ENCODE measurements at places on chromosomes 5 and 9.

- DNase-seq: no peak
Measured at GRCh38 chr5:171029401-171029800, 167.6 kb downstream of the RANBP17 start.

GRCh38 chr9:85502815-85503655 lies 238.7 kb downstream of the AGTPBP1 start:
- DNase-seq: no peak

GRCh38 chr9:13083963-13084528 lies 195.4 kb downstream of the MPDZ start:
- DNase-seq: no peak

GRCh38 chr5:2183154-2184025 lies 300.7 kb upstream of the IRX4 start:
- no peak for DNase-seq

DNA sequence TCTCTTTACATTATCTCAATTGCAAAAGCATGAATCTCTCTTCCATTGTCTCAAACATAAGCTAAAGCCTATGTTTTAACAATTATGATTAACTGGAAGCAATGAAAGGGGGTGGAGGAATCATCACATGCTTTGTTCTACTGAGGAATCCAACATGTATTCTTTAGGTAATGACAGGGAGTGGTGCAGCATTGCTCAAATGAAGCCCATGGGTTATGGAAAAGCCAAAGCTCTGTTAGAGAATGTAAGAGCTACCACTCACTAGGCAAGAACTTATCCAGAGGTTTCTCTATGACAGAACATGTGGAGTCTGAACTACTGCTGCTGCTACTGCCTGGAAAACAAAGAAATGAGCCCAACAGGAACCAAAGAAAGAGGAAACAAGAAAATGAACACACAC lies 28.7 kb downstream of the KIF3A start:
- no peak for DNase-seq

DNA sequence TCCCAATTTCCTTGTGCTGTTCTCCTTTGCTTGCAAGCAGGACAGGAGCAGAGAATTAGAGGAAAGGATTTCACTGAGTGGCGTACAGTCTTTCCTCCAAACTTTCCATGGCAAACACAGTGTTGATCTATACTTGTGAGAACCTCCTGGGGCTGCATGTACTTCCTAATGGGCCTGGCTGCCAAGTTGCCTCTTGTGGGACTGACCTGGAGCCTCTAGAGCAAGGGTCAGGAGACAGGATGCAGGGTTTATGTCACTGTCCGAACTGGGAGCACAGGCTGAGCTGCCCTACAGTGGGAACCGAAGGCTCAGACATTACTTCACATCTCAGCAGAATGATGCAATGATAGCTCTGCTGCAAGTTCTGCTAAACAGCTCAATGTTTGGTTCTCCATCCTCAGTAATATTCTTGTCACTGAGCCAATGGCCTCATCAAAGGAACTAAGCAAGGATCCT lies 102.3 kb downstream of the ENC1 start:
- no peak for DNase-seq

GRCh38 chr5:142753116-142753631 lies 17.0 kb upstream of the ARHGAP26 start:
- no peak for DNase-seq

GRCh38 chr9:19488721-19489120 lies 79.9 kb downstream of the ACER2 start:
- DNase-seq: no peak

DNA sequence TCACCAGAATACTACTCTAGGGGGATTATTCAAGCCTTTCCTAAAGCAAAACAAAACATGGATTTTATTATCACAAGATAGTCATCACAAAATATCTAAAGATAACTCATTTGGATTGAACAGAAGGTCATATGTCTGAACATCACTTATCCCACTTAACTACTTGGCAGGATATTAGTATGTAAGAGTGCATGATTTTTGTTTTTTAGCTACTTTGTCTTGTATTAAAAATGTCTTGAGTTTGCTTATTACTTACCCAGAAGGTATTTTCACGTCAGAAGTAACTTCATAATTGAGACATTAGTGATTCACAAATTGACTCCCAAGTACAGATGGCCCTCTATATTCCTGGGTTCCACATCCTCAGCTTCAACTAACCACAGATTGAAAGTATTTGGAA lies 113.8 kb downstream of the TLE4 start:
- no peak for DNase-seq

DNA sequence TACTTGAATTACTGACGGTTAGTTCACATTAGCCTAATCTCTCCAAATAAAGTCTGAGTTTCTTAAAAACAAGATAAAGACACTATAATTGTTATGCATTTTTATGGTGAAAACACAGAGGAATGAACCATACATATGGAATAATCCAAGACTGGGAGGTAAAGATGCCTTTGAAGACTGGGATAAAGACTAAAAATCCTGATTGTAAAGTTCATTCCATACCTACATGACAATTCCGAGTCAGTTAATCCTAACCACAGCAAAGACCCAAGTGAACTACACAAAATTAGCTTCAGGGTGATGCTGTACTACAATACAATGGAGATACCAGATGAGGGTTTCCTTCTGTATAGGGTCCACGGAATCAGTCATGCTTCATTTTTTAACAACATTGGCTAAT lies 6.3 kb downstream of the AP3B1 start:
- no peak for DNase-seq

- no peak for DNase-seq
Measured at GRCh38 chr5:32297181-32298058, 15.3 kb downstream of the MTMR12 start.

DNA sequence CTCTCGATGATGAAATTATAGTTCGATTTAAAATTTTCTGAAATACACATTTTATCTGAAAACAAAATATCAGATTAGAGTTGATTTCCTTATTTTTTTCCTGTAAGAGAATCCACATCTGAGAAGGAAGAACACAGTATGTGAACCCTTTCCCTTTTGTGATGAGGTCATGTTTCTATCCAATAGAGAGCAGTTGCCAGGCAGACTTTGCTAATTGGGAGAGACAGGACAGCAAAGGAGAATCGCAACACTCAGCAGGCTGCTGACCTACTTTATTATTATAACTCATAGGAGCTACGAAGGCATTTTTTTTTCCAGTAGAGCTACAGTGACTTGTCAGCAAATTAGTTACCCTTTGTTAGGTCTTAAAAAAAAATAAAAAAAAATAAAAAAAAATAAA lies 242.1 kb downstream of the HCN1 start:
- DNase-seq: no peak

GRCh38 chr5:51651889-51652288 lies 268.6 kb downstream of the ISL1 start:
- DNase-seq: no peak

DNA sequence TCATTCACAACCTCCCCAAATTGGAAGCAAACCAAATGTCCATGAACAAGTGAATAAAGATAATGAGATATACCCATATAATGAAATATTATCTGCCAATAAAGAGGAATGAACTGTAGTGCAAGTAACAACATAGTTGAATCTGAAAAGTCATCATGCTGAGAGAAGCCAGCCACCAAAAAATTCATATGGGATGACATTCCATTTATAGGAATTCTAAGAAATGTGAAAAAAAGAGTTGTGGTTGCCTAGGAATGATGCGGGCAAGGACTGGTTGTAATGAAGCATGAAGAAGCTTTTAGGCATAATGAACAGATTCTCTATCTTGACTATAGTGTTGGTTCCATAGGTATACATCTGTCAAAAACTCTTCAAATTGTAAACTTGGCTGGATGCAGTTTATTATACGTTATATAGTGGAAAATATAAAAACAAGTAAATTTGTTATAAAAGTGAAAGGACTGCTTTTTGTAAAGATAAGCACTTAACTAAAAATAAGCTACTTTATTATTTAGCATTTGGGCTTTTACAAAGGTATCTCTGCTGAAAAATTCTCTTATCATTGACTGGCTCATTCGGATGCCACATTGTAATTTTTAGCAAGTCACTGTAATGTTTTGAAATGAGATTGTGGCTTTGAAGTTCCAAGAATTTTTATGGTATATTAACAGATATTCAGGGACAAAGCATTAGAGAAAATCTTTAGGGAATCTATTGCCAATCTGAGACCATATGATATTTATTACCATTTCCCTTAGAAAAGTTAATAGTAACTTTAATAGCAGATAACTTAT lies 21.2 kb upstream of the TTC23L start:
- DNase-seq: no peak

DNA sequence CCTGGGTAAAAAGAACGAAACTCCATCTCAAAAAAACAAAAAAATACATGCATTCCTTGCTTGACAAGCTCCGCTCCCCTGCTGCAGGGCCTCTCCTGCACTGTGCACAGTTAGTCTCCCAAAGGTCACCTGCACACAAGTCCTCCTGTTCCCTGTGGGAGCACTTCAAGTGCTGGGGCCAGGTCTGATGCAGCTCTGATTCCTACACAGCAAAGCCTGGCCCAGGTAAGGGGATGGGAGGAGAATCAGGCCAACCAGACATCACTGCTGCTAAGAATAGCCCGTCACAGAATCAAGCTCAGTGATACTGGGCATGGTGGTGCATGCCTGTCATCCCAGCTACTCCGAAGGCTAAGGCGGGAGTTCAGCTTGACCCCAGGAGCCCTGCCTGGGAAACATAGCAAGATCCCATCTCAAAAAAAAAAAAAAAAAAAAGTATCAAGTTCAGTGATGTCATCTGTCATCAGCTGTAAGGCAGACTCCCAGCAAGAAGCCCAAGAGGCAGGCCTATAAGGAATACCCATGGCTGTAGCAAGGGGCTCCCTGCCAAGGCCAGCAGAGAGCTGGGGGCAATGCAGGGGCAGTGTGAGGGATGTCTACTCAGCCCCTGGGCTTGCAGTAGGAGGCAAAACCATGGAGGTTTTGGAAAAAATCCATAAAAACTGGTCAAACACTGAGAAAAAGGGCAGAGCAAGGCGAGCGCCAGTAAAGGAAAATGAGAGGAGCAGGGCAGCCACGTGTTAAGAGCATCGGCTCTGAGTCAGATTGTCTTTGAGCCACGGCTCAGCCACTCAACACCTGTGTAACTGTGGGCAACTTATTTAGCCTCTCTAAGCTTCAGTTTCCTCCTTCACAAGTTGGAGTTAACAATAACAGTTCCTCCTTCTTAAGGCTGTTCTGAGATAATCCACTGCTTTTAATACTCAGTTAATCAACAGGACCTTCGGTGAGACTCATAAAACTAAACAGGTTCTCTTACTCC lies 3.2 kb downstream of the TPM2 start:
- DNase-seq: no peak

GRCh38 chr9:32742296-32742695 lies 41.0 kb upstream of the TMEM215 start:
- no peak for DNase-seq

- DNase-seq: no peak
Measured at GRCh38 chr9:86979657-86980056, 32.4 kb upstream of the GAS1 start.

DNA sequence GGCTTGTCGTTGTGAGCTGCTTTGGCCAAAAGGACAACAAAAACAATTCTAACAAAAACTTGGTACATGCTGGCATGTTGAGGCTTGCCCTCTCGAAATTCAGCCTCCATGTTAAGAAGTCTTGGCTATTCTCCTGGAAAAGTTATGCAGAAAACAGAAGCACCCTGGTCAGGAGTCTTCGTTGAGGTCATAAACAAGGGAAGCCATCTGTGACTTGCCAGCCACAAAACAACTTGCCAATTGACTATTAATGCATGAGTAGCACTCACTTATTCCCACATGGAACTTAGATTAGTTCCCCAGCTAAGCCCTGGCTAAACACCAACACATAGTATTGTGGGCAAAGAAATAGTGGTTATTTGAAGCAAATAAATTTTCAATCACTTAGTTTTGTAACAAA lies 521.0 kb upstream of the CHD1 start:
- DNase-seq: no peak

- DNase-seq: no peak
Measured at GRCh38 chr9:4939118-4939561, 45.9 kb upstream of the JAK2 start.

GRCh38 chr5:37715361-37715760 lies 124.5 kb downstream of the GDNF start:
- DNase-seq: no peak

DNA sequence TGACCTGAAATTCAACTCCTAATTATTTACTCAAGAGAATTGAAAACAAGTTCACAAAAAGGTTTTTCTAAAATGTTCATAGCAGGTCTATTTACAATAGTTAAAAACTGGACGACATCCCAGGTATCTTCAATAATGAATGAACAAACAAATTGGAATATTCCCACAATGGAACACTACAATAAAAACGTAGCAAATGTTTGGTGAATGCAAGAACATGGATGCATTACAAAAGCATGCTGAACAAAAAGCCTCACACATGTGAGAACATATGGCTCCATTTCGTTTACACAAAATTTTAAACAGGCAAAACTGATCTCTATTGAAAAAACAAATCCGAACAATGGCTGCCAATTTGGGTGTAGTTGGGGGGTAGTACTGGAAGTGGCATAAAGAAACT lies 669.9 kb downstream of the MTRR start:
- no peak for DNase-seq

DNA sequence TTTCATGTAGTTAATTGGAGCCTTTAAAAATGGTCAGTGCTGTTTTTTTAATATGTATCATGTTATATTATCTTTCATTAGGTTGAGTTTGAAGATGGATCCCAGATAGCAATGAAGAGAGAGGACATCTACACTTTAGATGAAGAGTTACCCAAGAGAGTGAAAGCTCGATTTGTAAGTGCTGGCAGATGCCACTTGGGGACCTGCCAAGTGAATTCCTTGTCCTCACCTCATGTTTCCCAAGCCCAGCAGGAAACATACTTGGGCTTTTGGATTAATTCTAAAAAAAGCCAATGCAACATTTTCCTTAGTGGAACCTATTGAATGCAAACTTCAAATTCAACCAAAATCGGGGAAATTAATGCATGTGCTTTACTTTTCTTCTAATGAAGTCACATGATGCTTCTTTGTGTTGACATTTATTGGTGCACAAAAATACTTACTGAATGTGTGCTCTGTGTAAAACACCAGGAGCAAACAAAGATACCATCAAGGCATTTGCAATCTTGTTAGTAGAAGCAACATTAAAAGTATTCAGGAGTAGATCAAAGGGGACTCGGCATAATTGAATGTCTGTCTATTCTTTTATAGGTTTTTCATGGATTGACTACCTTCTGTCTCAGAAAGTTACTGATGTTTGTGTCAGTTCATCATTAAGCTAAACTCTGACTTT lies 412.1 kb downstream of the KDM4C start:
- DNase-seq: no peak

DNA sequence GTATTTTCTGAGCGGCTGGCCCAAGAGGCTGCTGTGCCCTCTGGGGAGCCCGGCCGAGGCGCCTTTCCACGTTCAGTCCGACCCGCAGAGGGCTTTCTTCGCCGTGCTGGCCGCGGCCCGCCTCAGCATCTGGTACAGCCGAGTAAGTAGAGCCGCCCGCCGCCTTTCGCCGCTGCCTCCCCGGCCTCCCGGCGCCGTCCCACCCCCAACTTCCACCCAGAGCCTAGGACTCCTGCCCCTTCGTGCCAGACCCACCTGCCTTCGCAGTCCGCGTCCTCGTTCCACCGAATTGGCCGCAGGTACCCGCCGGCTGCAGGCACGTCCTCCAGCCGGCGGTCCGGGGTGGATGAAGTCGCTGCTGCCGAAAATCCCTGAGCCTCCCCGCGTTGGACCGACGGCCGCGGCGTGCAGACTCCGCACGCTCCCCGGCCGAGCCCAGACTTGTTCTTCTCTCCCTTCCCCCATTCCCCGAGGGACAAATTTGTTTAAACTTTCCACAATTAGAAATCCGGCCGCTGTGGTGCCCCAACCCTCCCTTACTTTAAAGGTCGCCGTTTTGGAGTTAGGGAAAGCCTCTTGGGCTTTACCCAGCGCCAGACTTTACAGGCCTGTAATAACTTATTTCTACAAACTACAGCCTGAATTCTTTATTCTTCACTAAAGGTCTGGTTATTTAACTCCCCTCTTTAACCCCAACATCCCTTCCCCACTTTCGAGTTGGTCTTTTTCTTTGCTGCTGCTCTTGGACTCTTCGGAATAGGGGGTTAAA lies 589 bp downstream of the RIC1 start:
- no peak for DNase-seq

Measured in stimulated activated CD8-positive, alpha-beta memory T cell treated with anti-CD3 and anti-CD28 coated beads, Interleukin-15, amount 100 ng/mL, for 48 hours (primary cell).